Hematopoietic multipotent progenitor cell treated with erythropoietin and hydrocortisone succinate and interleukin-3 and kit ligand, for 17 days (in vitro differentiated cells): ENCODE measurements at places on chromosomes 6 and 20.

- no peak for DNase-seq
Observed at GRCh38 chr6:105642708-105643107, 239.8 kb upstream of the PREP start.

- DNase-seq = peak; percentile 77
Observed at GRCh38 chr6:35736253-35736894, 458 bp upstream of the ARMC12 start.

DNA sequence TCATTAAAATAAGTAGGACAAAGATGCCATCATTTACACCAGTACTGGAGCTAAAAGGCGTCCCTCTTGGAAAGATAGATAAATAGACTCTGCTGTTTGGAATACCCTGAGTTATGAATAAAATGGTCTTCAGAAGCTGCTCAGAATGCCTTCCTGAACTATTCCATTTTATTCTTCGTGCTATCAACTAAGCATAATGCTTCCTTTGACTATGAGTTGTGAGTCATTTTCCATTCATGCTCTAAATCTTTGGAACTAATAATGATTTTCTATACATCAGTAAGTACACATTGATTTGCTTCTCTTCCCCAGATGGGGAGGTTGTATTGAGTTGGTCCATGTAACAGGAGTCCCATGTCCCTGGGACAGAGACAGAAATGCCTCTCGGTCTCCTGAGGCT is 98.3 kb upstream of the PDE7B start:
- no peak for DNase-seq

DNA sequence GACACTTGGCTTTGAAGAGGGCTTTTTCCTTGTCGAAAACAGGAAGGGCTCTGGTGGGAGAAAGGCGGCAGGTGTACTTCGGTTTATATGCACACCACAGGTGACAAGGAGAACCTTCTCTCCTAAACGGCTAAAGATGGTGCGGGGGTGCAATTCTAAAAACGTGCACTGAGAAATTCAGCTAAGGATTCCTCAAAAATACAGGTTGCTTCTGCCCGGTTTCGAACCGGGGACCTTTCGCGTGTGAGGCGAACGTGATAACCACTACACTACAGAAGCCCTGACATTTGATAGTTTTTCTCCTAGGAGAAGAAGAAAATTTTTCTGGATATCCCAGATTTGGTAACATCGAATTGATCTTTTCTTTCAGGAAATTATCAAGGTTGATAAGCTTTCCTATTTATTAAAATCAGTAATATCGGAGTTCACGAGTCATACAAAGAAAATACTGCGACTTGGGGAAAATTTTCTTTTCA is 32.0 kb downstream of the POM121L2 start:
- no peak for DNase-seq

GRCh38 chr6:147949981-147950622 is 392.5 kb upstream of the SASH1 start:
- DNase-seq = no peak

DNA sequence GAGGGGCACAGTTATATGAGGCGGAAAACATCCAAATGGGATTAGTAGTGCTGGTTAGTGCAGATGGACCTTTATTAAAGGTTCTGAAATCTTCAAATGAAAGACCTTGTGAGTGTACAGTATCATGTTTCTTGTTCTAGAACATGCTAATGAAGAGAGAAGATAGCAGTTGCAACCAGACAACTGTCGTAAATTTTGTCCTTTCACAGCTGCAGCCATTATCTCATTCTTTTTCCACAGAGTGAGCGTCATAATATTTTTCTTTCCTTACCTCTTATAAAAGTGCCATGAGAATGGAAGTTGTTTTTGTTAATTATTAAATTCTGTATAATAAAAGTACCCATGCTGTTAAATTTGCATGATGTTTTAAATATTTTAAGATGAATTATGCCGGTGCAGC is 4.4 kb upstream of the C6orf163 start:
- DNase-seq = no peak

DNA sequence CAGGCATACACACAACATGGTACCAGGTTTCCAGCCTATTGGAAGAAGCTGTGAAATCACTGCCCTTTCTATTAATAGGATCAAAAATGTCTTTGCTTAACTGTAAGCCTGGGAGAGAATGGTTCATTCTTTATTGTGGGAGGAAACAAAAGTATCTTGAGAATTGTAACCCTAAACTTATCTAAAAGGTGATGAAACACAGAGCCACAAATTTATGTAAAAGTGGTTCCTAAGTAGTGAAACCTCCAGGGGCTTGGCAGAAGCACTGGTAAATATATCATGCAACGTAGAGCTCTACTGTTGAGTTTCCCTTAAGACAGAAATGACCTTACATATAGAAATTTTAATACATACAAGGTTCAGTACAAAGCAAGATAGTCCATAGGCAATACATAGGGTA is 17.2 kb upstream of the NOX3 start:
- no peak for DNase-seq

DNA sequence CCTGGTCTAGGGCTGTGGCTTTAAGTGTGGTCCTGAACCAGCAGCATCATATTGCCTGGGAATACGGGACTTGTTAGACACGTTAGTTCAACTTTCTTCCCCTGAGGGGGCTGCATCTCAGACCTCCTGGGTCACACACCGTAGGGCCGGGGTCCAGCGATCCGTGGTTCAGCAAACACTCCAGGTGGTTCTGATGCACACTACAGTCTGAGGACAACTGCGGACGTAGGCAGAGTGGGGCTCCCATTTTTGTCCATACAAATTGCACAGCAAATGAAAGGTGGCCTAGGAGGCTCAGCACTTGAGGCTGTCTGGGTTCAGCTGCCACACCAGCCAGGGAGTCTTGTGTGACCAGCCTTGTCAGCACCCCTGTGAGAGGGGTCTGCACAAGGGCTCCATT is 233.1 kb downstream of the QKI start:
- DNase-seq = no peak
